Activated CD4-positive, CD25-positive, alpha-beta regulatory T cell treated with anti-CD3 and anti-CD28 coated beads, Interleukin-2, amount 50 U/mL, for 24 hours (primary cell): ENCODE measurements at places on chromosomes 3 and 15.

DNA sequence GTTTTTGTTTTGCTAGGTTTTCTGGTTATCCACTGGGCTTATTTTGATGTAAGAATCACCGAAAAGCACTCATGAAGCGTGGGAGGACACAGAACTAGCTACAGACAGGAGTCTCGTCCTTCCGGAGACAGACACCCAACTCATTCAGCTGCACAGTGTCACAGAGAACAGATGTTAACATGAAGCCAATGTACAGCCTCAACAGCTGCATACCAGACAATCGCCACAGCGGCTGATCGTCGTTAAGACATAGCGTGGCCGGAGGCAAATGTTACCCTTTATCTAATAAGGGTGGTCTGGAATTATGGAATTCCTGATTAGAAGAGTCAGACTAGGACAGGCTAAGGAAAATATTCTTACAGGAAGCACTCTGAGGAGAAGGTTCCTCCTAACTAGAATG is 1.1 kb upstream of the PYGO1 start:
- no peak for ATAC-seq

- no peak for ATAC-seq
These were observed 863.2 kb downstream of the TUSC7 start for GRCh38 chr3:117572786-117573185.

DNA sequence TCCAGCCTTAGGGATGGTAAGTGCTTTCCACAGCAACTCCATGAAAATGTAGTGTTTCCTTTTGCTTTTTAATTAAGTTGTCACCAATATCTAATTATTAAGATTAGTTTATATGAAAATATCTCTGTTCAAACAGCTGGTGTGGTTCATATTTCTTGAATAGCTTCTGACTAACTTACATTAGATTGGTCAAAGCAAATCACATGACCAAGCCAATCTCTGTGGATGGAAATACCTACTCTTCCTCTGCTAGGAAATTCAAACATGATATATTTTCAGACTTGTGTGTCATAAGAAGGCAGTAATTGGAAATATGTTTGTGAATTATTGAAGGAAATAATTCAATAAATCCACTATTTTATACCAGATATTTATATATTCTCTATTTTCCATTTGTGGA is 54.6 kb upstream of the CADM2 start:
- ATAC-seq, result no peak

GRCh38 chr3:113536627-113537101 is 4.3 kb downstream of the SIDT1 start:
- no peak for ATAC-seq

GRCh38 chr3:168260859-168261258 is 165.1 kb upstream of the GOLIM4 start:
- ATAC-seq, result no peak

DNA sequence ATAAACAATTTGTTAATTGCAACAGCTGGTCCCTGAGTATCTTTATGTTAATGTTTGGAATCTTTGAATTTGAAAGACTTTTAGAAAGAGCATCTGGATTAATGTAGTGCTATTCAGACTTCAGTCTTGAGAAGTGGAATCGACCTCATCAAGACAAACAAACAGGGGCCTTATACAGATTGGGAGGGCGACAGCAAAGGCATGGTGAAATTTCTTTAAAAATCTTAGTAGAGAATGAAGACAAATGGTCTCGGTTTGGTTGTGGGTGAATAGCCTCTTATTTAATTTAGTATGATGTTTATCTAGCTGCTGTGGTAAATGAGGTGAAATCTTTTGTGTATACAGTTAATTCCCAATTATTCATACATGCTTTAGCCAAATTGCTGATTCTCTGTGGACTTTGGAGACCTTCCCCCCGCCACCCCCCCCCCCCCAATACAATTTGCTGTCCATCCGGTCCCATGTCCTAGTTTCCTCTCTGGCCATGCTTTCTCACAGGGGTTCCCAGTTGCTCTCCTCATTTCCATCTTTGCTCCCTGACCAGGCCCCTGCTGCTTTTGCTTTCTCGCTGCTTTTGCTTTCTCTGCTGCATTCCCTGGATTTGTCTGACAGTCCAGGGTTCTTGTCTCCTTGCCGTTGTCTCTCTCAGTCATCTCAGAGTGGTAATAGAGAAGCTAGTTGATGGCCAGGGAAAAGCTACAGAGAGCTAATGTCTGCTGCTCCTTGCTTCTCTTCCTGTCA is 135.3 kb downstream of the FNDC3B start:
- ATAC-seq, result no peak

- ATAC-seq, result no peak
These were observed 14.0 kb upstream of the TOPBP1 start for GRCh38 chr3:133675631-133676335.

GRCh38 chr3:134901461-134901860 is 106.4 kb downstream of the EPHB1 start:
- ATAC-seq, result no peak

GRCh38 chr15:78263907-78264303 is 457 bp upstream of the DNAJA4 start:
- ATAC-seq, result no peak

GRCh38 chr3:180516368-180516767 is 85.6 kb upstream of the TTC14 start:
- ATAC-seq, result no peak

GRCh38 chr15:57084192-57084591 is 165.7 kb downstream of the TCF12 start:
- no peak for ATAC-seq

DNA sequence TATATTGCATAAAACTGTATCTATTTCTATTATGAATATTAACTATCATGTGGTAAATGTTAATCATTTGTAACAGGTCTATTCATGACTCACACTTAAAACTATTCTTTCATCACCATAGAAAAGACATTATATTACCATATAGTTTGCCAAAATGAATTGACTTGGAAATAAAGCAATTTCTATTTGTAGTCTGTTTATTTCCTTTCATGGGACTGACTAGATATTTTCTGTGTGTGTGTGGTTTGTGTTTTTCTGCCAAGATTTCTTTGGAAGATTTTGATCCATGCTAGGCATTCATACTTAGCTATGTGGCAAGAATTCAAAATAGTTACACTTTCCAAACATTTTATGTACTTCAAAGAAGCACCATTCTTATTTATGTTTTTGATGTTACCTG is 522.5 kb upstream of the AGTR1 start:
- no peak for ATAC-seq

GRCh38 chr3:50138266-50139200 is 16.6 kb upstream of the SEMA3F start:
- ATAC-seq, result no peak

- no peak for ATAC-seq
These were observed 96.2 kb downstream of the CORO2B start for GRCh38 chr15:68674975-68675374.
